ENCODE measurements at places on chromosomes 7 and 10. TPM values are rescaled to one million over a fixed set of nuclear protein-coding genes. Genes with fewer than 3 reads are reported as not detected.
A peak's percentile ranks its signal among the peaks of the same experiment; 100 is the strongest.

GRCh38 chr7:107815254-107815882 is 12.3 kb upstream of the SLC26A3 start:
- DNase-seq = no peak

GRCh38 chr10:15436696-15437095 is 65.6 kb upstream of the FAM171A1 start:
- no peak for DNase-seq

GRCh38 chr7:69208848-69209247 is 389.4 kb upstream of the AUTS2 start:
- DNase-seq = peak; percentile 47

- no peak for DNase-seq
Measured at GRCh38 chr10:131874991-131875451, 25.8 kb upstream of the PPP2R2D start.

DNA sequence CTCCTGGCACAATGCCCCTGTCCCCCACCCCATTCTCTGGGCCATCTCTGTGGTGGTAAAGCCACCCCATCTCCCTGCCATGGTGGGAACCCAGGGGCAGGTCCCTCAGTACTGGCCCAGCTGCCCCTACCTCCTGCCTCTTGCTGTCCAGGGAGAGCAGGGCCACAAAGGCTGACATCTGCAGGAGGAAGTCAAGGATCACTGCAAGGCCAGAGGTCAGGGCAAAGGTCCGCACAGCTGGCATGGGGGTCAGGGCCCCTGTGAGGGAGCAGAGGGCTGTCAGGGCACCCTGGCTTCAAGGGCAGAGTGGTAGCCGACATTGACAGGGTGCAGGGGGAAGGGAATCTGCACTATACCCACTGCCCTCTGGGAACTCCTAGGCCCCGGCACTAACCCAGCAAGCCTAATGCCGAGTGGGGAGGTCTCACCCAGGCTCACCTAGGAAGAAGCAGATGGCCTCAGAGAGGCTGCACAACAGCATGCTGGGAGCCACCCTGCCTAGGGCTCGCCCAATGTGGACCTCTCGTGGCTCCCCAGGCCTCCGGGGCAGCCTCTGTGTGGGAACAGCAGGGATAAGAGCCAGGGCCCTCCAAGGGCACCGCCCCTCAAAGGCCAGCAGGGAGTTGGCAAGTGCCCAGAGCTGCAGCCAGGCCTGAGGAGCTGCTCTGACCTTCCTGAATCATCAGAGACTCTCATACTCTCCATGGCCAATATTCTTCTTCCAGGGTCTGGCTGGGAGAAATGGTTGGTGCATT is 7.7 kb downstream of the NPC1L1 start:
- DNase-seq = no peak

DNA sequence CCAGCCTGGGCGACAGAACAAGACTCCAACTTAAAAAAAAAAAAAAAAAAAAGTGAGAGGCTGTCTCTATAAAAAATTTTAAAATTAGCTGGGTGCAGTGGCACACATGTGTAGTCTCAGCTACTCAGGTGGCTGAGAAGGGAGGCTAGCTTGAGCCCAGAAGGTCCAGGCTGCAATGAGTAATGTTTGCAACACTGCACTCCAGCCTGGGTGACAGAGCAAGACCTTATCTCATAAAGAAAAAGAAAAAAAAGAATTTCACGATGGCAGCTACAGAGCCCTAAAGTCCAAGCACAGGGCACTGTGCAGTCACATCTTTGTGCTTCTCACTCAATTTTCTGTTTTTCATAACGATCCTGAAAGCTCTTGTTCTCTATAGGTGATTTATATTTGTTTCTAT is 209.5 kb upstream of the KCTD7 start:
- DNase-seq = no peak

DNA sequence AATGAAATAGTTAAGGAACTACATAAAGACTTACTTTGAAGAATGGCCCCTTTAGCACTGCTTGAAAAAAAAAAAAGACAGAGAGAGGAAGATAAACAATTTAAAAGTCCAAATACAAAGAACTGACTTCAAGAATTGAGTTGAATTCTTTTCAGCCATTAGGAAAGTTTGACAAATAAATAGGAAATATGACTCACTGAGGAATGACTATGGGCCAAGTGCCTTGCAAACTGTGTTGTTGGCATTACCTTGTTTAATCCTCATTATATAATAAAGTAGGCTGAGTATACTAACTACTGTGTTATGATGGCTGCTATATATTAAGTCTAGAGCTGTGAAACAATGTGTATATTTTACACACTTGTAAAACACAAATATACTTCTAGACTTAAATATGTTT is 151.1 kb downstream of the ELMO1 start:
- no peak for DNase-seq

GRCh38 chr10:86172301-86172700 is 194.3 kb downstream of the GRID1 start:
- no peak for DNase-seq

GRCh38 chr7:154913638-154914307 is 89.2 kb downstream of the PAXIP1 start:
- DNase-seq = no peak

DNA sequence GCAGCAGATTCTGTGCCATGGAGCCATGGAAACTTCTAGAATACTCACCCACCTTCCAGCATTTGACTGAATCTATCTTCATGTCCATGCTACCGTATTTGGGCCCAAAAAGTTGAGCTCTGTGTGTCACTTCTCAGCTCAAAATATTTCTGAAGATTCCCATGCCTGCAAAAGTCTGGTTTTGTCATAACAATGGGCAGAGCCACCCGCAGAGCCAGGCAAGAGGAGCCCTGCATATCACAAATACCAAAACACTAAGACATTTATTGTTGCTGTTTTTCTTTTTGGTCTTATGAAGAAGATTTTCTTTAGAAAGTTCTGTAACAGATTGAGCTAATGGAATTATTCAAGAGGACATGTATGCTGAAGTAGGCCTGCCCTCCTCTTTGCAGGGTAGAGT is 68.1 kb downstream of the PRTFDC1 start:
- DNase-seq = no peak

DNA sequence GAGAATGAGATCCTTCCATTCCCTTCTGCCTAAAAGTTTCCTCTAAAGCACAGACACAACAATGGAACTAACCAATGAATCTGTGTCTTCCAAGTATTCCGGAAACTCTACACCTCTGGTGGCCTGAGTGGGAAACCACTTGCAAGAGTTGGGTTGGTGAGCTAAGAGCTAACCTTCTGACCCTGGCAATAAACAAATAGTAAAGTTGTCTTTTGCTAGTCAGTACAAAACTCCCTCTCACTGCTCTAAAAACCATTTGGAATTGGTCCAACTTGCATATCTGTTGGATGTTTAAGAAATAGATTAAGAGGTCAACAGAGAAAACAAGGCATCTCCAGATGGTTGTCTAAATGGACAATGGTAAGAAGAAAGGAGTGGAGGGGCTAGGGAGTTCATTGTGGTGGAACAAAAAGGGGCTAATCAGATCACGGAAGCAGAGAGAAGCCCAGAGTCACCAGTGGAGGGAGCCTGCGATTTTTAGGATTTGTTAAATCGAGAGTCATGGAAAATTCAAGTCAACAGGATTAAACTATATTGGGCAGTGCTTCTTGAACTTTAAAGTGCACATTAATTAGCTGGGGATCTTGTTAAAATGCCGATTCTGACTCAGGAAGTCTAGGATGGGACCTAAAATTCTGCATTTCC is 192.3 kb downstream of the EVX1 start:
- DNase-seq = no peak

GRCh38 chr7:117041007-117041406 is 87.7 kb downstream of the ST7 start:
- peak; percentile 50 for DNase-seq

- DNase-seq = no peak
Measured at GRCh38 chr10:48811461-48811860, 126.8 kb downstream of the WDFY4 start.

- DNase-seq = no peak
Measured at GRCh38 chr10:31751738-31752080, 176.9 kb downstream of the ARHGAP12 start.

DNA sequence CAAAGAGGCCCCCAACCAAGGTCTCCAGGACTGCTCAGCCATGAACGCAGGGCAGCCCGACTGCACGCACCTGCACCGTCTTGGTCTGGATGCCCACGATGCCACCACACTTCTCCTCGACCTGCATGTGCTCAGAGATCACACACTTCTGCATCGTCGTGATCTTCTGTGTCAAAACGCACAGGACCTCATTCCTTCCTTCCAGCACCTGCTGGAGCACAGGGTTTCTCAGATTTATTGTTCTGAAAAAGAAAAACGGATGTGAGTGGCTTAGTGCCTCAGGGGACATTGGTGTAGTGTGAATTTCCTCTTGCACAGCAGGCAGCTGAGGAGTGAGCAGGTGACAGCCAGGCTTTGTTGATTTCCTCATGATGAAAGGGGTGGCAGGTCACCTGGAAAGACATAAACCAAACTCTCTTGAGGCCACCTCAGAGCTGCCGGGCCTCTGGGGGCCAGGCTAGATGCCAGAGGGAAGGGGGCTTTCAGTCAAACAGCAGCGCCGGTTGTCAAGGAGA is 38.2 kb downstream of the GSDME start:
- DNase-seq = peak; percentile 80

GRCh38 chr7:79504607-79505389 is 51.3 kb upstream of the MAGI2 start:
- no peak for DNase-seq

- no peak for DNase-seq
Measured at GRCh38 chr7:119562839-119563238, 710.1 kb upstream of the KCND2 start.

DNA sequence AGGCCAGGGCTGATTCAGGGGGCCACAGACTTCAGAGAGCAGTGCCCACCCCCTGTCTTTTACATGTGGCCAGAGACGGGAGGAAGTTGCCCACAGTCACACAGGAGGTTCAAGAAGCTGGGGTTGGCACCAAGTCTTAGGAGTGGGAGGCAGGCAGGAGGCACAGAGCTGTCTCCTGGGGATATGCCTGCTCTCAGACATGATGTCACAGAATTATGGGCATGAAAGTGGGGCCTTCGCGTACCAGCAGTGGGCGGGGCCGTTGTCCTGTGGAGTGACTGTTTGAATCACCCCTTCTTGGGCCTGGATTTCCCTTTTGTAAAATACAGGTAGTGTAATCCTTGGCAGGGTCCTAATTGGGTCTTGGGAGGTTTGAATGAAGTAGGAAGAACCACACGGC is 81.2 kb upstream of the PPIF start:
- no peak for DNase-seq

DNA sequence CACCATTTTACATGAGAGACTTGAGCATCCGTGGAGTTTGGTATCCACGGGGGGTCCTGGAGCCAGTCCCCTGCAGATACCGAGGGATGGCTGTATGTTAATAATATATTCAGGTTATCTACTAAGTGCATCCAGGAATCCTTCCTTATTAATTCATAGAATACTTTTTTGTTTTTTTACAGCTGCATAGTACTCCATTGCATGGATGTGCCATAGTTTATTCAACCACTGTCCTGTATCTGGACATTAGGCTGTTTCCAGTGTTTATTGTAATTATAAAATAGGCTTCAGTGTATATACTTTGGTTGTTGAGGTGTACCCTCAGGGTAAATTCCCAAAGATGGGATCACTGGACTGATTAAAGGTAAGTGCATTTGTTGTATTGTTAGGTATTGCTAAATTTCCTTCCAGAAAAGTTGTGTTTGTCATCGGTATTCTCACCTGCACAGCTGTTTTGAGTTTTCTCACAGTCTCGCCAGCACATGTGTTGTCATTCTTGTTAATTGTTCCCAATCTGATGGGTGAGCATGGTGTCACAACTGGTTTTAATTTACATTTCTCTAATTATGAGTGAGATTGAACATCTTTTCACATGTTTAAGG is 55.1 kb downstream of the INPP5F start:
- DNase-seq = no peak

GRCh38 chr10:93458821-93459257 is 23.3 kb downstream of the MYOF start:
- DNase-seq = no peak

The MSMB gene
- total RNA-seq = not detected

The CRHR2 gene
- total RNA-seq = not detected

The WEE2 gene
- total RNA-seq = not detected

The SAP25 gene
- total RNA-seq = 7.0 TPM

The LHFPL3 gene
- total RNA-seq = not detected

The TAS2R41 gene
- total RNA-seq = not detected

The MYH16 gene
- 0.13 TPM for total RNA-seq

The DKK1 gene
- total RNA-seq = 0.77 TPM

The KDM7A gene
- total RNA-seq = 0.95 TPM

The SEMA3E gene
- total RNA-seq = 2.0 TPM

The POT1 gene
- total RNA-seq = 31.1 TPM

The CALHM3 gene
- 0.16 TPM for total RNA-seq

The TMEM178B gene
- 0.03 TPM for total RNA-seq
